ENCODE measurements at places on chromosomes 7 and 10.

DNA sequence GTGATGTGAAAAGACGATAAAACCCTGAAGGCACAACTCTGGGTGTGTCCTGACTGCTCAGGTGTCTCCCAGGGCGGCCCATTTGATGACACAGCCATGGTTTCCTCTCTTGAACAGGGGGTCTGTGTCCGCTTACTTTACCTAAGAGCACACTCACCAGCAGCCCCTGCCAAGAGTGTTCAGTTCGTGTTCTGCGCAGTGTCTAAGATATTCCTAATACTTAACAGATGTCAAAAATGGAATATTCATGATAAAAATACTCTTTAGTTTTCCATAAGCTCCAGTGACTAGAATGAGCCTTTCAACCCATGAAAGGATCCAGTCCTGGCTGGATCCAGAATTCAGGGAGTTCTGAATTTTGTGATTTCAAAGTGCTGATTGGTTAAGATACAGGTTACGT lies 492.4 kb downstream of the TNS3 start:
- no peak for DNase-seq

- DNase-seq, result no peak
Observed at GRCh38 chr10:17265468-17265867, 37.4 kb downstream of the VIM start.

DNA sequence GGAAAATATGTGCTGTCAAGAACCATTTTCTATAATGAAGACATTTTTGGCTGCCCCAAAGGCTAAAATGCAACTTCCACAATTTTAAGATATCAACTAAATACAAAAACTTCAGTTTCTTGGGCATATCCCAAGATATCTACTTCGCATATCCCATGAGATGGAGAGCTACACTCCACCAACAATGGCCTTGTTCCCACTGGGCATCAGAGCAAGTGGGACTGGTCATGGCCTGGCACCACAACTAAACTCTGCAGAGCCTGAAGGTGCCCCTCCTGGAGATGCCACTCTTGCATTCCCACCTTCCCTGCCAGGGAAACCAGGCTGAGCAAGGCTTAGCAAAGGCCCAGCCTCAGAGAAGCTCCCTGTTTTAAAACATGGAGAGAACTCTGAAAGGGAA lies 75.8 kb upstream of the LRRC17 start:
- DNase-seq, result no peak

GRCh38 chr10:128610113-128610512 lies 483.9 kb upstream of the MKI67 start:
- DNase-seq, result no peak

DNA sequence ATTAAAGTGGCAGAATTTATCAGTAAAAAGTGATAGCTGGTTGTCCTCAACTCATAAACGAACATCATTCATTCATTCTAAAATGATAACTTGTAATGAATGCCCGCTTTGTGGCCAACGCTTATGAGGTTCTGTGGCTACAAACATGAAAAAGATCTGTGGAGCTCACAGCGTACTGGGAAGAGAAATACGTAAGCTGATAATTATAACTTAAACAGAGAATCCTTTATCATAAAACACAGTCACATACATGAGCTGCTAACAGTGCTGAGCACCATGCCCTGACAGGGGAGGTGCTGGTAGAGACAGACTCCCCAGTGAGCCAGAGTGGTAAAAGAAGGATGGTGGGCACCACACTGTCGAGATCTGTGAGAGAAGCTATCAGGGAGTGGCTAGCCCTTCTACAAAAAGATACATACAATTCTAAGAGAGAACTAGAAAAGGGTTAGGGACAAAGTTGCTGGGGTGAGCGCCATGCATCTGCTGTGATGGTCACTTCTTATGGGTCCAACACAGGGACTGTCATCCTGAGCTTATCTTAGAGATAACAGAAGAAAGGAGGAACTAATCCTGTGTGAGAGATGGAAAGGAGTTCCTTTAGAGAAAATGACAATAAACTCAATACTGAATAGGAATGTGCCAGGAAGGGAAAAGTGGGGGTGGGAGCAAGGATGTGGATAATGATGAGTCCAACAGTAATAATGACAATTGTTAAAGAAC lies 106.7 kb downstream of the USP6NL start:
- DNase-seq, result no peak
